ENCODE measurements at places on chromosomes 2 and 18.
A peak's percentile ranks its signal among the peaks of the same experiment; 100 is the strongest.

GRCh38 chr18:60122339-60122738 is 222.5 kb downstream of the PMAIP1 start:
- DNase-seq: no peak

GRCh38 chr2:85259101-85259590 is 68.6 kb downstream of the TGOLN2 start:
- no peak for DNase-seq

GRCh38 chr2:150295544-150295943 is 191.9 kb downstream of the RND3 start:
- DNase-seq: no peak

DNA sequence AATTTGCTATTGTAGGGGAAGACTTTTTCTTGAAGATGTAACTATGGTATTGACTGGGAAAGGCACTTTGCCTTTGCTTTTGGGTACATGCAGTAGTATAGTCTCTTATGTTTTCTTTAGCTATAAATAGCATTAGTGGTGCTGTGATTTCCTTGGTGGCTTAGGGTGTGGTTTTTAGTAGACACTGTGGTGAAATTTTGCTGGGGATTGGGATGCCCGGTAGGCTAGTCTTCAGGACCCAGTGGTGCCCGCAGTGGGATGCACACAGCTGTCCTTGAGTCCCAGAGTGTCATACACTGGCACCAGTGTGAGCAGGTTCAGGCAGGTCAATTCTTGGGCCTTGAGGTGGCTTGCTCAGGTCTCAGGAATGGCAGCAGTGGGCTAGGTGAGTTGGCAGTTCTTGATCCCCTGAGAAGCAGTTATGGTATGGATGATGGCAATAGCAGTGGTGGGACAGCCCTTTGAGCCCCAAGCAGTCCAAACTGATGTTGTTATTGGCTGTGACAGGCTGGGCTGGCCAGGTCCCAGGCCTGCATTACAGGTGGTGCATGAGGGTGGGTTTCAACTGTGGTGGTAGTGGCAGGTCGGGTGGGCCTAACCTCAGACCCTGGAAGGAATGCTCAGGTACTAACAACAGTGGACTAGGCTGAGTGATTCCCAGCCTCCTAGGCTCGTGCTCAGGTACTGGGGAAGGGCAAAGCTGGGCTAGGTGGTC is 124.3 kb downstream of the XRCC5 start:
- no peak for DNase-seq

DNA sequence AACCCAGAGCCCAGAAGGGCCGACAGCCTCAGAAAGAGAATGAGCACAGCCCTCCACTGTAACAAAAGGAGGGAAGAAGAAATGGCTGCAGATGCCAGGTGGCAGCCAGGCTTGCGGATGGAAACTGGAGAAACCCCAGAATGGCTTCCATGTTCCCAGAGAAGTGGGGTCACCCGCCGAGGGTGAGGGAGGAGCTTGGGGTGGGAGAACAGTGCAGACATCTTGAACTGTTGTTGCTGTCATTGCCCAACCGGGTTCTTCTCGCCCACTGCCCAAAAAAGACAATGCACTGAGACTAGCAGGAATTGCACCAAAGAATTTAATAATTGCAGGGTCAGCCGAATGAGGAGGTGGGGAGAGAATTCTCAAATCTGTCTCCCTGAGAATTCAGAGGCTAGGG is 223.2 kb upstream of the RAB6C start:
- DNase-seq: no peak

DNA sequence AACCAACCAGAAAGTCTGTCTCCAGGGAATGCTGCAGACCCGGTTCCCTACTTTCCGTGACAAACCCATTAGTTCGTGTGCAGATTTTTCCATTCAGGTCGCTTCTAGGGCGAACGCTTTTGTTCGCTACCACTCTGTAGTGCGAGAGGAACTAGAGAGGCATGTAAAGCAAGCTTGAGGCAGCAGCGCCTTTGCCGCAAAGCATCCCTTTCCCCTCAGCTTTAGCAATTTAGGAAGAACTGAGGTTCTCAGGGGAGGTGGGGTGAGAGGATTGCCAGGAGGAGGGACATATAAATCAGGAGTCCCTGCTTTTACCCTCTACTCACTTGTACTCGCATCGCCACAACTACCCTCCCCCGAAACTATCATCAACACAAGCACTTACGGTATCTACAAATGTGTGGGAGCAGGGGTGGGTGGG is 748 bp upstream of the ZNF804A start:
- peak; percentile 11 for DNase-seq

- DNase-seq: no peak
Observed at GRCh38 chr2:55721596-55722215, 28.1 kb upstream of the PNPT1 start.

DNA sequence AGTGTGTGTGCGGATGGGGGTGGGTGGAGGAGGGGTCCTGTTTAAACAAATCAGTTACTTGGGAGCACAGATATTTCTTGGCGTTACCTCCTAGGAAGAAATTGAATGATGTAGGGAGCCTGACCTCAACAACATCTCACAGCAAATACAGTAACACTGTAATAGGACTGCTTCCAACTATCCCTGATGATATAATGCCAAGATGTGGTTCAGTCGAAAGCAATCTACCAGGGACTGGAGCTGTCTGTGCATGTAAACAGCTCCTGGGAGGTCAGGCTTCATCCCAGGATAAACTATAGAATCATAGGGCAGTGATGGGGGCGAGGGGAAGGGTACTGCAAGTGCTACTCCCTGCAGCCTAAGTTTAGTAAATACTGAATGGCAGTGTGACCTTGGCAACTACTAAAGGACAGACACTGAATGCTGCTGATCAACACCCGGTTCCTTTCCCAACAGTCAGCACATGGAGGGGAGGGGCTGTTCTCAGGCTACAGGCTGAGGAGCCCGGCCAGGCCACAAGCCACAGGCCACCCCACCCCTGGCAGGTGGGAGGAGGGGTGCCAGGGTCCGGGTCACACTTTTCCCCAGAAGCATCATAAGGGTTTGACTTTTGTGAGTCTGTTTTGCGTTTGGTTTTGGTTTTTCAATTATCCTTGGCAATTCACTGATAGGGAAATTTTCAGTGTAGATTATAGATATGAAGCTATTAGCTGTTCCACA is 85.3 kb upstream of the ZNF397 start:
- DNase-seq: no peak

DNA sequence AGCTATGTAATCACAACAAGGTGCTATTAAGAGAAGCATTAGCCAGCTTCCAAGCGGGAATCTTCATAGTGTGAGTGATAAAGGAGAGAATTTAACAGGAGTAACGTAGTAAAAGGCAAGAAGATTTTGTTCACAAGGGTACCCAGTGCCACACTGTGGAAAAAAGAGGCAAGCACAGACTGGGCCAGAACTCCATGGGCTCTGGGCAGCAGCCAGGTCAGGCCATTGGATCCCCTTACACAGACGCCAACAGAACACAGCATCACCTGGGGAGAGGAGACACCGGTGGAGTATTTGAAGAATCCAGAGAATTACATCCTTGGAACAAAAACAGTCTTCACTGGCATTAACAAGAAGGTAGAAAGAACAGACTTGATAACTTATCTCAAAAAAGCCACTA is 21.2 kb downstream of the AMER3 start:
- no peak for DNase-seq

GRCh38 chr2:32732120-32732519 is 104.3 kb downstream of the TTC27 start:
- no peak for DNase-seq

- no peak for DNase-seq
Observed at GRCh38 chr2:216402751-216403150, 9.5 kb upstream of the SMARCAL1 start.

DNA sequence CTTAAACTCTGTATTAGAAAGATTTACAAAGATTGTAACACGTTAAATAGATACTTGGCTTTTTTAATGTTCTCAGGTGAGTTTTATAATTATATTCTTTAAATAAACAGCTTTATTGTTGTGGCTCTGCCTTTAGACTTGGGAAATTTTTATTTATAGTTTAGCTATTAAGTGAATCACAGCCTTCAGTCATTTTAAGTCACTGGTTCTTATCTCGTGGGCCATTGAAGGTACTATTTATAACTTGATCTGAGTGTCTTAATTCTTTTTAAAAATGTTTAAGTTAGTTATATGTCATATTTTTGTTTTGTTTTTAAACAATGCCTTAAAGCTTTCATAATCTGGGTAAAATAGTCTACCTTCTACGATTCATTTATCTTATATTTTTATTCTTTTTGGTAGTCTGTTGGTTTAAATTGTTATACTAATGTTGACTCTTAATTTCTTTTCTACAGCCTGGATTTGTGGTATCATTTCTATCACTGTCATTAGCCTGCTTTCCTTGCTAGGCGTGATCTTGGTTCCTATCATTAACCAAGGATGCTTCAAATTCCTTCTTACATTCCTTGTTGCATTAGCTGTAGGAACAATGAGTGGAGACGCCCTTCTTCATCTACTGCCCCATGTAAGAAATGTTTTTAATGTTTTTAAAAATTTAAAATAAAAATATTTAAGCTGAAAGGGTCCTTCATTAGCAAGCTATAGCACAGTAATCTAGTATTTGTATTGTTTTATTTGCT is 49.3 kb downstream of the SLC39A10 start:
- DNase-seq: no peak

GRCh38 chr2:16189029-16189835 is 248.9 kb downstream of the MYCN start:
- DNase-seq: no peak

GRCh38 chr2:148553332-148553887 is 91.1 kb upstream of the EPC2 start:
- no peak for DNase-seq

DNA sequence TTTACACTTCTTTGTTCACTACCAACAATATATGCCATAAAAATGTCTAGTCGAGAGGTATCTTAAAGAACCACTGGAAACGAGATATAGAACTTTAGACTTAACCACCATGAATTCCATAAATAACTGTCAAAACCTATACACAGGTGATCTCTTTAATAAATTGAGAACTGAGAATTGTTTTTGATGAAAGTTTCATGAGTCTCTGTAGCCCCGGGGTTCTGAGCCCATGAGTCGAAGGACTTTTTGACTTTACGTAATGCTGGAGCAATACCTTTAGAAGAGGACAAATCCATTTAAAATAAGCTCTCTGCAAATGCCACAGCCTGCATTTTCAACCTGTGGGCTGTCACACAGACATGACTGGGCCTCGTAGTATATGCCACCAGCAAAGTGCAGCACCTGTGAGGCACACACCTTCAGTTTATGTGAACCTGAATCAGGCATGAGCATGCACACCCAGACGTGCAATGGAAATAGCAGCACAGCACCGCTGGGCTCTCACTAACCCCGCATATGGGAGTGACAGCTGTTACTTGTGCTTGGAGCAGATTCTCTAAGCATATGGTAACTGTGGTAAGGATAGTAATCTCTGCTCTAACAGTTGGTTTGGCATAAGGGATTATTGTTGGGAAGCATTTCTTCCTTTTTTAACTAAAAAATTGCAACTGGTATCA is 383.2 kb downstream of the SOCS6 start:
- no peak for DNase-seq

GRCh38 chr2:126862730-126863129 is 36.0 kb upstream of the TEX51 start:
- DNase-seq: no peak

GRCh38 chr2:54371460-54372065 is 84.6 kb upstream of the SPTBN1 start:
- DNase-seq: no peak

DNA sequence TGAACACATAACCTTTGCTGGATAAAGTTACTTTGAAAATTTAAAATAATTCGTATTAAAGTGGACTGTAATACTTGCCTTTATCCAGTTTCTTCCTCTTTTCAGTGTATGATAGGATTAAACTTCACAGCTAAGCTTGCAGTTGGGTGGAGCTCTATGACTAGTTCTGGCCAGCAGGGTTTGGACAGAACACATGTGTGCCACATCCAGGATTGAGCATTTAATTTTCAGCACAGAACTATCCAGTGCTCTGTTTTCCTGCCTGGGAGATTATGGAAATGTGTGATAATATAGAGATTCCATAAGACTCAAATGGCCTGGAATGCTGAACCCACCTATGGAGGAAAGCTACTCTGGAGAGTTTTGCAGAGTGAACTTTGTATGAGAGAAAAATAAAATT is 200.2 kb downstream of the OSR1 start:
- DNase-seq: no peak

GRCh38 chr18:67634631-67635338 is 118.3 kb upstream of the DSEL start:
- DNase-seq: no peak

DNA sequence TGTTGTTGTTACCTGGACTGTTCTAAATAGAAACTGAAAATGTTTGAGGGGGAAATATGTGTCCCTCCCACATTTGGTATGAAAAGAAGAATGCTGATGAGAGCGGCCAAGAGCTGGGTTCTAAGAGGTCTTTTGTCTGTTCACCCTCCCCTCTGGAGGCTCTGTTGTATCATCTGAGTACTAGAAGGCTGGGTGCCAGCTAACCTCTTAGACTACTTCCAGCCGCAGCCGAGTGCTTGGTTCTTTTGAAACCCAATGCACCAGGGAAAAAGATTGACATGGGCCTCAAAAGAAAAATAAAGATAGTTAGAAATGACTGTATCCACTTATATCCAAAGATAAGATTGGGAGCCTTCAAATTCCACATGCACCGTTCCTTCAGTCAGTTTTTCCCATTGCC is 255.9 kb downstream of the TXNL1 start:
- DNase-seq: no peak

DNA sequence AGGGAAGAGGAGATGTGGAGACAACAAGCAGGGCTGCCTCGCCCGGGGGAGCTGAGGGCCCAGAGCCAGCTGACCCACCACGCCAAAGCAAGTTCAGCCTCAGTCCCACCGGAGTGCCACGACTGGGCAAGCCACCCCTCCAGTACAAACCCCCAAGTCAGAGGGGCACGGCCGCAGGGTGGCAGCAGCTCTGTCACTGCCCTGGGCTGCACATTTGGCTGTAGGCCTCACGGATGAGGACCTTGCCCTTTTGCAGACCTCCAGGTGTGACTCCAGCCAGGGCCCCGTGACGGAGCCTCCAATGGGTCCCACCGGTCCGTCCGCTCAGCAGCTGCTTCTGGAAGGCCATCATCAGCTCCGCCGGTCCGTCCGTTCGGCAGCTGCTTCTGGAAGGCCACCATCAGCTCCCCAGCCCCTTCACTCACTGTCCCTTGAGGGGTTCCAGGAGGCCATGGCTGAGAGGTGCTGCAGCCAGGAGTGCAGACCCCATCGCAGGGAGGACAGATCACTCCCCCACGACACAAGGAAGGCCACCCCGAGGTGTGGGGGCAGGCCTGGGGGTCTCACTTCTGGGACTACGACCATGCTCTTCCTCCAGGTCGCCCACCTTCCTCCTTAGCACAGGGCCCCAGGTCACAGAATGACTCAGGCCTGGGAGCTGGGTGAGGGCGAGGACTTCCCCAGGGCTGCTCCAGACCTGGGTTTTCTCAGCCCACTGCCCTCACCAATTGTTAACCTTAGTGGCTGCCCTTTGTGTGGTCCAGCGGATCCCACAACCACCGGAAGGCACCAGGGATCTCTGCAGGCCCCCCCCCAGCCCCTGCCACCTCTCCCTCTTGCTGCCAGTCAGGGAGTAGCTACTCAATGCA is 24.6 kb upstream of the STK25 start:
- no peak for DNase-seq

- DNase-seq: no peak
Observed at GRCh38 chr2:139177041-139177440, 396.9 kb upstream of the NXPH2 start.

GRCh38 chr2:233089851-233090250 is 29.7 kb downstream of the INPP5D start:
- DNase-seq: no peak

- no peak for DNase-seq
Observed at GRCh38 chr2:188726626-188727247, 247.4 kb upstream of the COL3A1 start.

GRCh38 chr2:98908931-98909316 is 27.1 kb downstream of the CRACDL start:
- no peak for DNase-seq

GRCh38 chr18:46402396-46402795 is 254.6 kb downstream of the LOXHD1 start:
- DNase-seq: no peak
